ENCODE measurements at places on chromosomes 3 and 15.

DNA sequence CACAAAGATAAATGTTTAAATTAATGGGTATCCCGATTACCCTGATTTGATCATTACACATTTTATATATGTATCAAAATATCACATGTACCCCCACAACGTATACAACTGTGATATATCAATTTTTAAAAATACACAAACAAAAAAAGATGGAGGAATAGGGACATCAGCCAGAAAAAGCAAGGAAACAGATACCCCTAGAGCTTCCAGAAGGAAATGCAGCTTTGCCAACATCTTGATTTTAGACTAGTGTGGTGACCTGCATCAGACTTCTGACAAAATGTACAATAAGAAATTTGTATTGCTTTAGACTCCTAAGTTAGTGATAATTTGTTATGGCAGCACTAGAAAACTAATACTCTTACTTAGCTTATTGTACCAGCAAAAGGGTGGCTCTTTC lies 483.8 kb downstream of the TUSC7 start:
- DNase-seq = no peak

DNA sequence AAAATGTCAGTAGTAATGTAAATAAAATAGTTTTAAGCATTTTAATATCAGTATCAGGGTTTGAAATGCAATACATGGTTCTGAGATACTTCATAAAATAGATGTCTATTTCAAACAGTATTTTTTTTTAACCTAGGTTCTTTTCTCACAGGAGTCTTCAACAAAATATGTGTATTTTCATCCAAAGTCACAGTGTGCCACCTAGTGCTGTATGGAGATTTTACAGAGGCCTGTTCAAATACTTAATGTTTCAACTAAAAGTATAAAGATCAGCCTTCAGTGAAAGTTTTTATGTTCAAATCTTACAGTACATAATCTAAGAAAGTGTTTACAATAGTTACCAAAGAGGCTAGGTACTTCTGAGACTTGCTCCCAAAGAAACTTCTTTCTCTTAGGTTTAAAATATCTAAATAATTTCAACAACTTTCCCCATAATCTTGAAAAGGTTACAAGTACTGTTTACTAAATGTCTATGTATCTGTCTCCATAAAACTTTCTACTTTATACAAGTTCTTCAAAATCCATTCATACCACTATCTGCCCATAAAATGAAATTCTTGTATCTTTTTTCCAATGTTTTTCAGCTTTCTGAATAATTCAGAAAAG lies 38.3 kb downstream of the SCAPER start:
- DNase-seq = peak; percentile 10

DNA sequence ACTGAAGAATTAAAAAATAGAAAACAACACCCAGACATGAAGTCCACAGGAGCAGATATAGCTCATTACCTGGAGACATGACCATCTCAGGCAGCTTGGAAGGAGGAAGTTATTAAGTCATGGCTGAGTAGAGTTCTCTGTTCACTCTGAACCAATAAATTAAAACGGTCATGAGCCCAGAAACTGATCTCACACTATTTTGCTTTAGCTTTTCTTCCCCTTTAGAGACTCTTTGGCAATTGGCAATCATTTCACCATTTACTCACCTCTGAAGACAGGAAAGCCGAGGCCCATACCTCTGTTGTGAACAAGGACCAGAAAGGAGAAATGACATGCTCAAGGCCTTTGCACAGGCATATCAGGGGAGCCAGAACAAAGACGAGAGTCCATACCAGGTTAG lies 26.6 kb downstream of the CLDN18 start:
- DNase-seq = no peak

DNA sequence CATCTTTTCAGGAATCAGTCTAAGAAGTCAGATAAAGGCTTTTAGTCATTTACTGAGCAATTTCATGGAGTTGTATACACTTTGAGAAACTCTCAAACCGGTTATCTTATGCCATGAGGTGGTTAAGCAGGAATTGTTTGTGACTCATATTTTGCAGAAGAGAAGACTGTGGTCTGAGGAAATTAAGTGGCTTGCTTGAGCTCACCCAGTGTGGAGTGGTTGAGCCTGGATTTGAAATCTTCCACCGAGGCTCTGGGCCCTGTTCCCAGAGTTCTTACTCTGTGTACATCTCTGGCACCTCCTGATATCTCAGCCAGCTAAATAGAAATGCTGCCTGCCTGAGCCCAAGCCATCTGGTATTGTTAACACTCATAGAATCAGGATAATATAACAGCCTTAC lies 37.8 kb upstream of the BCL6 start:
- no peak for DNase-seq

GRCh38 chr3:134237454-134238145 lies 13.1 kb downstream of the RYK start:
- DNase-seq = no peak

- no peak for DNase-seq
Measured at GRCh38 chr15:39852250-39852649, 67.8 kb downstream of the GPR176 start.

- DNase-seq = no peak
Measured at GRCh38 chr15:74804935-74805334, 7.7 kb upstream of the LMAN1L start.

GRCh38 chr3:45226206-45226915 lies at the start of gene TMEM158:
Gene TMEM158, minus strand, starts transcription at chr3:45226287. Its CDS starts 260 bp downstream, at chr3:45226027.
- DNase-seq = no peak

GRCh38 chr3:62046326-62046725 lies 327.0 kb downstream of the FEZF2 start:
- no peak for DNase-seq

GRCh38 chr15:43518197-43518761 lies 871 bp downstream of the MAP1A start:
- peak; percentile 8 for DNase-seq

DNA sequence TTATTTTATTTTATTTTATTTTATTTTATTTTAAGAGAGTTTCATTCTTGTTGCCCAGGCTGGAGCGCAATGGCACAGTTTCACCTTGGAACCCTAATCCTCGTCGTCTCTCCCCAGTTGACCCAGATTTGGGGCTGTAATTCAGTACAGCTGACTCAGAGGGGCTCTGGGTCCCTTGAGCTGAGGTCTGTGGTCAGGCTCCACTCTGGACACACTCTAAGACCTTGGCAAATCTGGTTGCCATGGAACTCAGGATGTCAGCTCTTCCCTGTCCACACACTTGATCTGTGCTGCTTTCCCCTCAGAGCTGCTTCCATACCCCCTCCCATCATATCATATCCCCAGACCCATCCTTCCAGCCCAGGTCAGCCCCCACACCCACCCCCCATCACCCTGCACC lies 675 bp upstream of the CYP11A1 start:
- no peak for DNase-seq

DNA sequence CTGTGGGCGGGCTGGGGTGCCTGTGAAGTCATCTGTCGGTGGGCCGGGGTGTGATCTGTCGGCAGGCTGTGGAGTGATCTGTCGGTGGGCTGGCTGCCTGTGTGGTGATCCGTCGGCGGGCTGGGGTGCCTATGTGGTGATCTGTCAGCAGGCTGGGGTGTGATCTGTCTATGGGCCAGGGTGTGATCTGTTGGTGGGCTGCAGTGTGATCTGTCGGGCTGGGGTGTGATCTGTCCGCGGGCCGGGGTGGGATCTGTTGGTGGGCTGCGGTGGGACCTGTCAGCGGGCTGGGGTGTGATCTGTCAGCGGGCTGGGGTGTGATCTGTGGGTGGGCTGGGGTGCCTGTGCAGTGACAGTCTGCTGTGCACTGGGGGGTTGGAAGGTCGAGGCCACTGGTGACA lies 204.5 kb downstream of the XXYLT1 start:
- DNase-seq = no peak

- no peak for DNase-seq
Measured at GRCh38 chr3:184551614-184552256, 9.8 kb upstream of the EPHB3 start.

- no peak for DNase-seq
Measured at GRCh38 chr15:71444866-71445590, 329.8 kb downstream of the THSD4 start.

DNA sequence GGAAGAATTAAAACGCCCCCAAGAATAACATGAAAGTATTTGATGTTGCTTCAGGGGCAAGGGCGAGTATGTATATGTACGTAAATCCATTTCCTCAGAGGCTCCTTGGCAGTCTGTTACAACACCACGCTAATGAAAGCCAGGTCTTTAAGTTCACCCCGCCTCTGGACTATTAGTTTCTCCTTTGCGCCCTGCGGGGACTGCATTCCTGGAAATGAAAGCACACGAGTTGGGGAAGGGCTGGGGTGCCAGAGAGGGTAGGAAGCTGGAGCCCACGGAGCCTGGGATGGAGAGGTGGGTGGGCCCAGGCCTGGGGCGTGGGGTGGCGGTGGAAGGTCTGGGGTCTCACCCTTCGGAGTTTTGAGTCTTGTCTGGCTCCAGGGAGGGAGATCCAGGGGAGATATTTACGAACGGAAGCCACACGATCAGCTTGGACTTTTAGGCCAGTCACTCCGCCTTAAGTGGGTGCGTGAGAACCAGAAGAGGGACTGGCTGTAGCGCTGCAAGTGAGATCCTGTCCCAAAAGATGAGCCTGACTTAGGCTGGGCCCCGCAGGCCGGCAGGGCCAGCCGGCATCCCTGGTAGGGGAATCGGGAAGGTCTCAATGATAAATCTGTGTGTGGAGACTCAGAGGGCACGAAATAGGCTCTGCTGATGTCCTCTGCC lies 1.6 kb upstream of the PLCL2 start:
- DNase-seq = no peak

- no peak for DNase-seq
Measured at GRCh38 chr3:122406198-122406597, 9.7 kb downstream of the WDR5B start.

DNA sequence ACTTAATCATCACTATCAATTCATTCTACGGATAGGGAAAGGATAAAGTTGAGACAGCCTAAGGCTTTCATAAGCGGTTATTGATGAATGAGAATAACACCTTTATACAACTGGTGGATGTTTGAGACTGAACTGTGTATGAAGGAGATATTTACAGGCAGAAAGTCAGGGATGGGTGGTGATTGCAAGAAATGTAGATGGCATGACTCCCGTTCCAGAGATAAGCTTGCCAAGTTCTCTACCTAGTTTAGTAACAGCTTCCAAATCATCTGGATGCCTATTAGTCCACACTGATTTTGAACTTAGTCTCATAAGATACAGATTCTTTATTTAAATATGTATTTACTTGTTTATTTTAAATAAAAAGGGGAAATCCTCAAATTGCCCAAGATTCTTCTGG lies 358.8 kb downstream of the GAP43 start:
- DNase-seq = no peak

DNA sequence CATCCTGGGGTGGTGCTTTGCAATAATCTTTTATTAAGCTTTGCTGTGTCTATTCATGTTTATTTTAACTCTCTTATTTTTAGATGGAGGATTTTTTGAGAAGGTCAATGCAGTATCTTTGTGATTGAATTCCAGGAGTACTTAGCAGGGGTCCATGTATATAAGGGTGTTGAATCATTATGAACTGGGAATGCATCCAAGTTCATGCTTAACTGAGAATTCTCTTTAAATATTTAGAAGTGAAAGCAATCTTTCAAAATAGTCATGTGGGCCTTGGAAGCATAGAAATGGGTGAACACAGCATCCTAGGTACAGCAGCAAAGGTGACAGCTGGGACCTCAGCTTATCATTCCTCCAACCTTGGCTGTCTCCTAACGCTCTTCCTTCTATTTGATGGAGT lies 27.3 kb downstream of the SPTSSB start:
- DNase-seq = no peak

- no peak for DNase-seq
Measured at GRCh38 chr3:115712871-115713270, 89.6 kb downstream of the GAP43 start.

GRCh38 chr3:177596248-177596815 lies 399.1 kb upstream of the TBL1XR1 start:
- no peak for DNase-seq

GRCh38 chr3:102661707-102662497 lies 227.1 kb downstream of the ZPLD1 start:
- DNase-seq = no peak

DNA sequence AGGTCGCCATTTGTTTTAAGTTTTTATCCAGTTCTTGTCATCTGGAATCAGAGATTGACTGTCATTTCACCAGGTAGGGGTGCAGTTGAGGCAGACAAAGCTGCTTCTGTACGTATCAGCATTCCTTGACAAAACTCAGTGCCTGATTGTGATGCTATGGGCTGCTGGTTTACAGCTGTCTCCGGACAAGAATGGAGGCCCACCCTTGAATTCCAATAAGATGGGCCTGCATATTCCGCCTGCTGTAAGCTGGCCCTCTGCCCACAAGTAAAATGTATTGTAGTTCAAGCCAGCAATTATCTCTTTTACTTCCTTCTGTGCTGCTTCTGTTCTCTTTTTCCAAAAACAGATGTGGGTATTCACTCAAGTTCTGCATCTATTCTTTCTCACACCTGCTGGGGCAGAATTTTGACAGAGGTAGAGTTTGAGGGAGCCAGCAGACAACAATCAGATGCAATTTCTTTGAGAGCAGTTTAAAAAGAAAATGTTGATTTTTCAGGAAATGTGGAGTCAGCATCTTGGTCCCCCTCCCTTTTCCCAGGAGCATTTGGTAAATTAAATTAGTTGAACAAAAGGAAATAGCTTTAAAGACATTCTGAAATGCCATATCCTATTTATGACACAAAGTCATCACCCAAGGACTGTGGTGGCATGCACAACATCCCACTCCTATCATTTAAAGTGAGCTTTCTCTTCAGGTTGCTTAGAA lies 53.5 kb downstream of the IQCH start:
- DNase-seq = no peak

DNA sequence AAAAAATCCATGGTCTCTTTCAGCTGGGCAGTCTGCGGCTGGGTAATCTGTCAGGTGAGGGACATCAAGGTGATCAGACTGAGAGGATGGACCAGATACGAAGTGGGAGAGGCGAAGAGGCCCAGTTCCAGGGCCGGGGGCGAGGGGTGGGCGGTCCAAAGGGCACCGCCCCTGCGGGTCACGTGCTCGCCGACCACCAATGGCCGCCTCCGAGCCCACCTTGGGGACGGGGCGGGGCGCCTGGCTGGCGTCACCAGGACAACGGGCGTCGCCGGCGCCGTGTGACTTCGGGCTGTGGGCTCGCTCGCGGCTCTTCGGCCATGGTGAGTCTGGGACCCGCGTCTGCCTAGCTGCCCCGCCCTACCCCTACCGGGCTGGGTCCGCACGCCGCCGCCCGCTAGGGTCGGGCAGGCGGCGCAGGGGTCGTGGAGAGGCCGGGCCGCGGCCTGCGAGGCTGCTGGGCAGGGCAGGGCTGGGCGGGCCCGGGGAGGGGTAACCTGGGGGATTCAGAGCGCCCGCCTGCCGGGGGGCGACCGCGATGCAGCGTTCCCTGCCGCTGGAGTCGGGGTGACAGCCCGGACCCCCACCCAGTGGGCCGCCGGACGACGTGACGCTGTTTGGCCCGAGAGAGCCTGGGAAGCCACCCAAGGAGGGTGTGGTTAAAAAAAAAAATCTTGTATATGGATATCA lies at the start of gene FBXL2:
TSS of gene FBXL2 (plus strand) at position 250 of the 690 bp plus-strand sequence. CDS start at position 321, 71 bp downstream.
- no peak for DNase-seq

GRCh38 chr3:49133226-49133951 lies 539 bp upstream of the LAMB2 start:
- peak; percentile 79 for DNase-seq

- DNase-seq = no peak
Measured at GRCh38 chr15:39131609-39132008, 449.3 kb upstream of the THBS1 start.
